ENCODE measurements at places on chromosomes 12 and 14.

GRCh38 chr12:1171657-1172408 is 180.8 kb downstream of the ERC1 start:
- DNase-seq: no peak

DNA sequence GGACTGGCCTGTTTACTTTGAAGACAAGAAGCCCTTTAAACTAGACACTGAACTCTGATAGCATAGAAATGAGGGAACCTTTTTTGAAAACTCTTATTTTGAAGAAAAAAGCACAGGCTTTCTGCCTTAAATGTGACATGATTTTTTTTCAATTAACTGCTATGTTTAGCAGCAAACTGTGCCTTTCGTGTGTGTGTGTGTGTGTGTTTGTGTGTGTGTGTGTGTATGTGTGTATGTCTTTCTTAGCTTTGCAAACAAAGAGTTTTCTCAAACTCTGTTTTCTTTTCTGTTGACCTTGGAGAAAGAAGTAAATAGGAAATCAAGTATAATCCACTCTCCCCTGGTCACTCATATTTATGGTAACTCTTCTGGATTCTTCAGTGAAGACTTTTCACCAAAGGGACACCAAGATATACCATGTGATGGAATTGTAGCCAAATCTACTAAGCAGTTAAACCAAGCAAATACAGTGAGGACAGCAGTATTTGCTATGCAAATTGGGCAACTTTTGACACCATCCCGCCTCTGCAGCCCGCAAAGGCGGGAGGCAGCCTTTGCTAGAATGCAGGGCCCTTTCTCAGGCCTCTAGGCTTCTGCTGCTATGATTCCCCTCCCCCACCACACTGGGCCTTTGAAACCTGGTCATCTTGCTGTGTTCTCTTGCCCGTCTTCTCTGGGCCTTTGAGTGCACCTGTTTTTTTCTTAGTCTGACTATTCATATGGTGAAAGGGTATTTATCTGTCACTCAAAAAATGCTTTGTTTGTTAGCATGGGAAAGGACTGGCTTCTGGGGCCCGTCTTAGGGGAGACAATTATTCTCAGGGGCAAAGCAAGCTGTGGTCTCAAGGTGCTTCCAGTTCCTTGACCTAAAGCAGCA is 107.9 kb downstream of the MYRFL start:
- DNase-seq: no peak

GRCh38 chr12:53694756-53695151 is 18.9 kb upstream of the ATP5MC2 start:
- DNase-seq: no peak

- no peak for DNase-seq
These were observed 14.4 kb downstream of the ISCU start for GRCh38 chr12:108576660-108577234.

- no peak for DNase-seq
These were observed 914 bp upstream of the GARIN2 start for GRCh38 chr14:67188326-67188725.

GRCh38 chr12:65126482-65126881 is 5.4 kb upstream of the WIF1 start:
- DNase-seq: no peak

GRCh38 chr12:24084800-24085199 is 135.3 kb upstream of the SOX5 start:
- no peak for DNase-seq

GRCh38 chr12:105681341-105681740 is 350.9 kb downstream of the C12orf75 start:
- no peak for DNase-seq

GRCh38 chr12:89326239-89327040 is 25.9 kb downstream of the DUSP6 start:
- no peak for DNase-seq

DNA sequence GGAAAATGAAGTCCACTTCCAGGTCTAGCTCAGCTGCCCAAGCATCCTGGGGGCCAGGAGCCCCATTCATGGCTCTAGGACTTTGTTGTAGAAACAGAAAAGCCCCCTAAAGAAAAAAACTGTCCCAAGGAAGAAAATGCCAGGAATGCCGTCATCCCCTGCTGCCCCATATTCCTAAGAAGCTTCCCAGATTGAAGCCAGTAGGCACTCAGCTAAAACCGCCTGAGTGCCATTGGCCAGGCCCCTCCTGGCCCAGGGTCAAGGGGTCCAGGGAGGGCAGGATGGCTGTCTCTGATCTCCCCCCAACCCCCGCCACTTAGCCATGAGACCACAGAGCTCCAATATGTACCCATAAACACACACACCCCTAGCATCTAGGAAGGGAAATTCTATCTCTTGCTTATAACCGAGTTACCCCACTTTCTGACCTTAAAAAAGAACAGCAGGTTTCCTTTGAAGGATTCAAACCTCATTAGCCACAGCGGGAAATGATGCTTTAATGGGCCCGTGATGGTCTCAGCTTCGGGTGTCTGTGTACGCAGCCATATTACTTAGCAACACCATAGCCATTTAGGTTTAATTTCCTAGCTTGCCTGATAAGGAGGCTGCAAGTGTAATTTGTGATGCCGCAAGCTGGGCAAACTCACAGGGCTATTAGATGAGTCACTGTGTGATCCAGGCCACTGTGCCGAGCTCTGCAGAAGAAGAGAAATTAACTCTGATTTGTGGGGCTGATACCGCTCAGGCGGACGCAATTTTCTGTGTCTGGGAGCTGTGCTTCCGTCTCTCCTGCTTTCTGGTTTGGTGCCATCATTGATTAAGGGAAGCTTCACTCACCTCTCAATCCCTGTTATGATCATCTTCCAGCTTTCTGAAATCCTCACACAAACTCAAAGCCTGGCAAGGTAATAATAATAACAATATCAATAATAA is 84.2 kb downstream of the GCH1 start:
- DNase-seq: no peak

DNA sequence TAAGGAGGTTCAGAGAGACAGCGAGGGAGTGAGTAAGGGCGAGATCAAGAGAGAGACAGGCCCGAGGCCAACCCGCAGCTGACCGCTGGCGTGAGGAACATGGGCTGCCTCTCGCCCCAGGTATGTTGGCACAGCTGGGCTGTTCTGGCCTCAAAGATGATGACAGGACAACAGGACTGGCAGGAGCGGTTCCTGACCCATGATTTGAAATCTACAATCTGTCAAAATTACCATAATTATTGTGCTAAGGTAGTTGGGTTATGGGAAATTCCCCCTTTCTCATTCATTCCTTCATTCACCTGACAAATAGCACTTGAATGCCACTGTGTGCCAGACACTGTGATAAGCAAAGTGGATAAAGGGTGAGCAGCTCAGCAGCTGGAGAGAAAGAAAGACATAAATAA is 5.1 kb upstream of the ENDOU start:
- DNase-seq: no peak

- no peak for DNase-seq
These were observed 116.3 kb downstream of the SLC15A4 start for GRCh38 chr12:128707488-128707887.

DNA sequence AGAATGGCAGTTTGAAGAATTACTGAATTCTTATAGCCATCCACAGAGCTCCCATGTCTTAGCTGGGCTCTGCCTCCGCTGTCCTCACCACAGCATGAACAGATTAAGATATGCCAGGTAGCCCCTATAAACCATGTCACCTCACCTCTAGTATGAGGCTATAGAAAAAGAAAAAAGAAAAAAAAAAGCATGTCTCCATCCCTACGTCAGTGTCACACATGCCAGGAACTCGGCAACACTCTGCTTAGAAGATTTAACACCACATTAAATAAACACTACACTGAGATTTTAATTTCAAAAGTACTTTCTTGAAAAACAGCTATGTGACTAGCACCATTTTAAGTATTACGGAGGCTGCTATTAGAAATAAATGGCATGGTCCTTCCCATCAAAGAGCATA is 149.4 kb downstream of the CAPZA3 start:
- no peak for DNase-seq

GRCh38 chr14:71361336-71361735 is 454.1 kb downstream of the PCNX1 start:
- DNase-seq: no peak

- no peak for DNase-seq
These were observed 34.7 kb downstream of the CD9 start for GRCh38 chr12:6234906-6235305.

DNA sequence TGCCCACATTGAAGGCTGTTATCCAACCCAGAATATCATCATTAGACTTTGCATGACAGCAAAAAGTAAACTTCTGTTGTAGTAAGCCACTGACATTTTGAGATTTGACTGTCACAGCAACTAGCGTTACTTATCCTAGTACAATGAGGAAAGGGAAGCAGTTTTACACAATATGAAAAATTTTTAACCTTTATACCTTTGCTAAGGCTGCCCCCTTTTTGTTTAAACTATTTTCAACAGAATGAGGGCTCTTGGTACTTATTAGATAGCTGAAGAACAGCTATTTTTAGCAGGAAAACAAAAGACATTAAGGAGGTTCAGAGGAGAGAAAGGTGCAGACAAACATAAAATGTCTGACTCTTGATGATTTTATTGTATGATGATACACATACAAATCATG is 23.4 kb upstream of the TMX1 start:
- DNase-seq: no peak

DNA sequence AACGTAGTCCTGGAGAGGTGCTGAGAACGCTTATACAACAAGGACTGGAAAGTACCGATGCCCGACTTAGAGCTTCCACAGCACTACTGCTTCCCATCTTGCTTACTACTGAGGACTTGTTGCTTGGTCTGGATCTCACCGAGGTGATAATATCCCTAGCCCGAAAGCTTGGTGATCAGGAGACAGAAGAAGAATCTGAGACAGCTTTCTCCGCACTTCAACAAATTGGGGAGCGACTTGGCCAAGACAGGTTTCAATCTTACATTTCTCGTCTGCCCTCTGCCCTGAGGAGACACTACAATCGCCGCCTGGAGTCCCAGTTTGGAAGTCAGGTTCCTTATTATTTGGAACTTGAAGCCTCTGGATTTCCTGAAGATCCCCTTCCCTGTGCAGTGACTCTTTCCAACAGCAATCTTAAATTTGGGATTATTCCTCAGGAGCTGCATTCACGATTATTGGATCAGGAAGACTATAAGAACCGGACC is 1.1 kb downstream of the TOGARAM1 start:
- no peak for DNase-seq

- no peak for DNase-seq
These were observed 54.0 kb upstream of the OAS1 start for GRCh38 chr12:112852810-112853209.

GRCh38 chr12:51225771-51226170 is 7.9 kb upstream of the POU6F1 start:
- DNase-seq: no peak

GRCh38 chr12:51865757-51866270 is 17.3 kb upstream of the FIGNL2 start:
- DNase-seq: no peak

- no peak for DNase-seq
These were observed 728.7 kb upstream of the TMEM132C start for GRCh38 chr12:127538316-127538715.

- DNase-seq: no peak
These were observed 368.9 kb upstream of the TMPO start for GRCh38 chr12:98146487-98146886.

GRCh38 chr12:12474931-12475795 is 87.5 kb downstream of the DUSP16 start:
- no peak for DNase-seq

- no peak for DNase-seq
These were observed 33.5 kb downstream of the SUDS3 start for GRCh38 chr12:118409834-118410233.

DNA sequence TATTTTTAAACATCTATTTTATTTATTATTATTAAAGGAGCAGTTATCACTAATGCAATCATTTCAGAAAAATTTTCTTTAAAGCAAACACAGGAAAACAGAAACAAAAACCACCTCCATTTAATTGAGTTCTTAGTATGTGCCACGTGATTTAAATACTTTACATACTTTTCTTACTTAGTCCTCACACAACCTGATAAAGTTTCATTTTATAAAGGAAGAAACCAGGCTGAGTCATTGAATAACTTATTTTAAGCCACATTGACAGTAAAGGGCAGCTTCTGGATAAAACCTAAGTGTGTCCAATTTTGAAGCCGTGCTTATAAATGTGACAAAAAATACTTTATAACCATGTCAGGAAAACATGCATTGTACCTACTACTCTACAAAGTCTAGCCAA is 57.1 kb upstream of the PCED1B start:
- DNase-seq: no peak

DNA sequence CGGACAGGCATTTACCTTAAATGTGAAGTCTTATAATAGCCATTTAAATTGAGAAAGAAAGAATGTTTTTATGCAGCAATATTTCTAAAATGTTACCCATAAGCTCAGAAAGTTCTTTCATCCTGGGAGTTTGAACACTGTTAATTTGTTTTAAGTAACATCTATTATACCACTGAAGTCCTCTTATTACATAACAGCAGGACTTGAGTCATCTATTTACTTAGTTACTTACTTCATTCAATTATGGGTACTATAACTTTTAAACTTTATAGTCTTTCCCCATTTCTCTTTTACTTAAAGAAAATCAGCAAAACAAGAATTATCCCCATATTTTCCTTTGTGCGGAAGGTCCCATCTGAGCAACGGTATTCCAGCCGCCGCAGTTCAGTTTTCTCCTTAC is 473.1 kb downstream of the ETNK1 start:
- no peak for DNase-seq

GRCh38 chr12:64457032-64457431 is 5.1 kb downstream of the TBK1 start:
- no peak for DNase-seq

GRCh38 chr12:50825372-50825838 is 17.3 kb upstream of the TMPRSS12 start:
- DNase-seq: no peak

DNA sequence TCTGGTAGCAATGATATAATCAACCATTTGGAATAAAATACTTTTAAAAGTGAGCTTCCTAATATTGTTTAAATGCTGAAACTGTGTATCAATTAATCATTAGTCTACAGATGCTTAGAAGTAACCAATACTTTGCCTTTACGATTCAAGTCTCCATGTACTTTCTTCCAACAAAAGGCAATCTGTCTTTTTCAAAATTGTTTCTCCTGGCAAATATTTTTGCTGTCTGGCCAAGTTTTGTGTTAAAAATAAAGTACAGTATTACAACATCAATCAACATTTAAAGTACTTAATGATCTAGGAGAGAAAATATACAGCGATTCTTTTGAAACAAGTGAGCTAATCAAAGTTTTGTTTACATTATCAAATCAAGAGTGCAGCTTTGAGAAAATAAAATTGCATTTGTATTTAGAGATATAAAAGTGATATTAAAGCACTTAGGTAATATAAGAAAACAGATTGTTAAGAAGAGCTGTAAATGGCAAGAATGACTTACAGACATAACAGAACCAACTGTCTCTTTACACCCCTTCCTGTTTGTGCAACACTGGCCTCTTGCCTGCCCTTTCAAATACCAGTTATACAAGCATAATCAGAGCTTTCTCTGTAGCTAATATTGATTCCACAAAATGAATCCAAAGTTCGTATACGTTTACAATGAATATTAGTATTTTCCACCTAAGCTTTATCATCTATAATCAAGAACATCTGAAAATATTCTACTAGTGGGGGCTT is 38.2 kb upstream of the FBLN5 start:
- no peak for DNase-seq

All from RWPE2 (cell line).